GM04503 (cell line): ENCODE measurements at places on chromosomes 1 and 21.

DNA sequence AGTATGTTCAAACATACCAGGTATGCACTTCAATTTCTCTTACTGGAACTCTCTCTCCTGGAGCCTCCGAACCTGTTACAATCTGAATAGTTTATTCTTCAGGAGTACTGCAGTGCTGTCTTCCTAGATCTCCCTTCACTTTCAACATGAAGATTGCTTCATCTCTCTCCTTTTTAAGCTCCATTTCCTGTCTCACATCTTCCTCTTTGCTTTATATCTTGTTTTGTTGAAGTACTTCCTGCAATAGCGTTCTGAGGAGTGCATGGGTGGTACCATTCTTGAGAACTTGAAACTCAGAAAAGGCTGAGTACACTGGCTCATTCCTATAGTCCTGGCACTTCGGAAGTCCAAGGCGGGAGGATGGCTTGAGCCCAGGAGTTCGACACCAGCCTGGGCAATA is 15.7 kb upstream of the C1orf146 start:
- no peak for DNase-seq

DNA sequence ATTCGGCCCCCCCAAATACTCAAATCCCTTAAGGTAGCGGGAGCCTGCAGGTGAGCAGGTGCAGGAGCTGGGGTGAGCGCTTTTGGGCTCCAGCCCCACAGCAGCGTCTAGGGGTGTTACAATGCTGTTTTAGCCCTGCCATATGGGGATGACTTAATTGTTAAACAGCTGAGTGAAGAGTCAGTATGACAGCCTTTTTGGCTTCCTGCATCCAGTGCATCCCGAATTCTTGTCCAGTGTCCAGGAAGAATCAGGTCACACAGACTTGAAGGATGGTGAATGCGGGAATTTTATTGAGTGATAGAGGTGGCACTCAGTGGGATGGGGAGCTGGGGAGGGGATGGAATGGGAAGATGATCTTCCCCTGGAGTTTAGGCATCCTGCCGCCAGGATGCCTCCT is 30.4 kb upstream of the HHAT start:
- DNase-seq, result no peak

- DNase-seq, result no peak
Observed at GRCh38 chr1:2124446-2125198, 70.0 kb downstream of the FAAP20 start.

DNA sequence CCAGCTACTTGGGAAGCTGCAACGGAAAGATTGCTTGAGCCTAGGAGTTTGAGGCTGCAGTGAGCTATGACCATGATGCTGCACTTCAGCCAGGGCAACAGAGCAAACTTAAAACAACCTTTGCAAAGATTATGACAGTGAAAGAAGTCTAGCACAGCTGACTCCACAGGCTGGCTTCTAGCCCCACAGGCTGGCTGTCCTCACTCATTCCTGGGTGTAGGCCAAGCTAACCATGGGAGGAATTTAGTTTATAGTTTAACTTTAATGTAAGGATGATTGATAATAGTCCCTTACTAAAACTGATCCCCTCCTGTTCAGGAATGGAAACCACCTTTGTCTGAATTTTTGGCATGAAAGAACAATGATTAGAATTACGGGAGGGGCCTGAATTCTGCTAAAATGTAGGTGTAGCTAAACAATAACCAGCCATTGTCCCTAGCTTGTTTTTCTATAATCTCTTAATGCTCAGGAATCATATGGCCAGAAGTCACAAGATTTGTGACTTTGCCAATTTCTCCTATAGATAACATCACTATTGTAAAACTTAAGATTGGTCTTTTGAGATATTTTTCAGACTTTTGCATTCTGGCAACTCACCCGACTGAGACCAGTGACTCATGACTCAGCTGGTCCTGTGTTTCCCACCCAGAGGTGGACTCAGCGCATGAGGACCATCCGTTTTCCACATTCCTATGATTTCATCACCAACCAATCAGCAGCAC is 28.1 kb upstream of the SGIP1 start:
- DNase-seq, result no peak

DNA sequence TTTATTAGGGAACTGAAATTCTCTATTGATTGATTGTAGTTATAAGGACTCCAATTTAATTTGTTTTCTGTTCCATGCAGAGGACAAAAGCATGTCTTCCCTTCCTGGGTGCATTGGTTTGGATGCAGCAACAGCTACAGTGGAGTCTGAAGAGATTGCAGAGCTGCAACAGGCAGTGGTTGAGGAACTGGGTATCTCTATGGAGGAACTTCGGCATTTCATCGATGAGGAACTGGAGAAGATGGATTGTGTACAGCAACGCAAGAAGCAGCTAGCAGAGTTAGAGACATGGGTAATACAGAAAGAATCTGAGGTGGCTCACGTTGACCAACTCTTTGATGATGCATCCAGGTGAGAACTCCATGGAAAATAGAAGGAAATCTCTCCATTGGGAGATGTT is 1.5 kb downstream of the SETDB1 start:
- no peak for DNase-seq

DNA sequence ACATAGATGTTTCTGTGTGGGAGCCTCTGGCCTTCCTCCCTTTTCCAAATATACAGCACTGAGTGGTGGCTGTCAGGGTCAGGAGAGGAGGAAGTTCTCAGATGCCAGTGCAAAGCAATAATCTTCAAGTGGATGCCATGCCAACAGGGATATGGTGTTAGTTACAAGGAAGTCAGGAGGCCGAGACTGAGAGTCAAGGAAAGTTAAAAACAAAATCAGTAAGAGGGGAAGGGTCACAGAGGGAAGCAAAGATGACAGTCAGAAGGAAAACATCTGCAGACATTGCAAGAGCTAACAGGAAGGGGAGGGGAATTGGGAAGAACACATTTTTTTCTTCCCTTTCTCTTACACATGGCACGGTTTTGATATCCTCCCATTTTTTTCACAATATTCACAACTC is 691.4 kb downstream of the ADGRL2 start:
- DNase-seq, result no peak

GRCh38 chr1:63435161-63435560 is 67.7 kb downstream of the ALG6 start:
- peak; percentile 39 for DNase-seq

- DNase-seq, result no peak
Observed at GRCh38 chr1:159180516-159180915, 9.1 kb downstream of the CADM3 start.

GRCh38 chr21:26320596-26320995 is 150.0 kb upstream of the APP start:
- no peak for DNase-seq

DNA sequence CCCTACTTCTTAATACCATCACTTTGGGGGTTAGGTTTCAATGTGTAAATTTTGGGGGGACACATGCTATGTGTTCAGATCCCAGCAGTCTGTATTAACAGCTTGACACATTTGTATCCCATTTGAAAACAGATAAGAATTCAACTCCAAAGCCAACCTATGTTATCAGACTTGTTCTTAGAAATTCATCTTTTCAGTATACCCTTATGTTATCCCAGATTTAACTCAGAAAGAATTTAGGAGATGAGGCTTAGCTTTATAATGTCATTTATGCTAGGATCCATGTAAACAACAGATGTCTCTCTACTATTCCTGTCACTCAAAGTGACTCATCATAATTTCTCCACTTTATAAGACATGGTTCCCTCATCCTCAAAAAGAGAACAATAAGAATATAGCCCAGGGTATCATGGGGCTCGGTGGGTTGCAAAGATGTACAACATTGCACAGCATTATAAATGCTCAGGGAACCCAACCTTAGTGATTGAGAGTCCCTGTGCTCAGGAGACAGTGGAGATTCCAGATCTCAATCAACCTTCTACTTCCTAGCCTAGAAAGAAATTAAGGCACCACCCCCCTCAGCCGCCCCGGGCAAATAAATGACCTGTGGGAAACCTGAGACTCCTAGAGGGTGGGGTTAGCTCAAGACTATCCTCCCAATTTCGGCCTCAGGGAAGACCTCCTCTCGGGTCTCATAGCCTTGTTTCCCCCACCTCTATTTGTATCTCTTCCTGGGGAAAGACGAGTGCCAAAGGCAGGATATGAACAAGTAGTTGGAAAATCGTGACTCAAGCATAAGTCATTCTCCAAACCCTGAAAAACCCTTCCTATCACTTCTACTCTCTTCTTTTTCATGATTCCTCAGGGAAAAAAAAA is 265.1 kb upstream of the CAMK1G start:
- DNase-seq, result no peak

- DNase-seq, result peak; percentile 50
Observed at GRCh38 chr1:243977094-243977493, 74.0 kb upstream of the ZBTB18 start.

- DNase-seq, result no peak
Observed at GRCh38 chr1:65896721-65897120, 104.0 kb downstream of the PDE4B start.

GRCh38 chr1:36097693-36098585 is 9.2 kb downstream of the ADPRS start:
- DNase-seq, result no peak

GRCh38 chr21:38796424-38796823 is 9.3 kb upstream of the ETS2 start:
- DNase-seq, result no peak

DNA sequence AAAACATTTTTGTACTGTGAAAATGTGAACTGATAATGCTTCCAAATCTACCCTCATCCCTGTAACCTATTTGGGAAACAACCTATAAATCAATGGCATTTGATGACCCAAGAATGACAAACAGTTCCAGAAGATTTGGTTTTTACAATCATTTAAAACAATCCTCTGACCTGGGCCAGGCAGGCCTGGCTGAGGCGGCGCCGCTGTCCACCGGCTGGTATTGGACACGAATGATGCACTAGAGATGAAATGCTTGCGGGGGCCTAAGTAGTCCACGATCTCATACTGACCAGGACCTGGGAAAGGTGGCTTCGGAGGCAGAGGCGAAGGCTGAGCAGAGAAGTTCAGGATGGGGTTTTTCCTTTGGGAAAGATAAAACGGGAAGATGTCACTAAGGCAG is 41.5 kb downstream of the GRHL3 start:
- DNase-seq, result no peak
